ENCODE measurements at places on chromosomes 3 and 15.

- DNase-seq = no peak
Measured at GRCh38 chr15:91528801-91529200, 324.7 kb upstream of the SLCO3A1 start.

DNA sequence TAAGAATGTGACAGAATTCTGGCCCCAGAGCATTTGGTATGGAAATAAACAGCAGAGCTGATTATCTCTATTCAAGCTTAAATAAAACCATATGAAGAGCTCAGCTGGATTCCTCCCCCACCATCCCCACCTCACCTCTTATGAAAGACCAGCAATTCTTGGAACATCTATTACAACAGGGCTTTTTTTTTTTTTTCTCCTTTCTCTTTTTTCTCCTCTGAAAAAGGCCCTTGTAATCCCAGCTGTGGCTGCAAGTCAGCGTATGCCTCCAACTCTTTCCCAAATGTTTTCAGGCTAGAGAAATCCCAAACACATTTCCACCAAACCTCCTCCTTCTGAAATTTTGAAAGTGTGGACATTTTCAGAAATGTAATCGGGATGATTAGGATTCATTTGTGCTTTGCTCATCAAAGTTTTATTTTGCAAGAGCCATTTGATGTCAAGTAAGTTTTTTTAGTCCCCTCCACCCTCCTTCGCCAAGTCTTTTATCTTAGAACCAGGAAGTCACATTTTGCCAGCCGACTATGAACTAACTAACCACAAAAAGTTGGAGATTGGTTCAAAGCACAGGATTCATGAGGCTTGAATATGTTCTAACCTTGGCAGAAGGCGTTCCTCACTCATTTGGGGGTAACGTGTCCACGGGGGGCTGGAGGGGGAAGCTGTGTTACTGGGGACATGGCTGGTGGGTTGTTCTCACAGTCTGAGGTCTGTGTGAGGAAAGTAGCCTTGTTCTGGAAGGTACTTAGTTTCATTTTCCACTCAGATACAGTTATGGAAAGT, 142.0 kb upstream of the PDZRN3 start:
- DNase-seq = no peak

DNA sequence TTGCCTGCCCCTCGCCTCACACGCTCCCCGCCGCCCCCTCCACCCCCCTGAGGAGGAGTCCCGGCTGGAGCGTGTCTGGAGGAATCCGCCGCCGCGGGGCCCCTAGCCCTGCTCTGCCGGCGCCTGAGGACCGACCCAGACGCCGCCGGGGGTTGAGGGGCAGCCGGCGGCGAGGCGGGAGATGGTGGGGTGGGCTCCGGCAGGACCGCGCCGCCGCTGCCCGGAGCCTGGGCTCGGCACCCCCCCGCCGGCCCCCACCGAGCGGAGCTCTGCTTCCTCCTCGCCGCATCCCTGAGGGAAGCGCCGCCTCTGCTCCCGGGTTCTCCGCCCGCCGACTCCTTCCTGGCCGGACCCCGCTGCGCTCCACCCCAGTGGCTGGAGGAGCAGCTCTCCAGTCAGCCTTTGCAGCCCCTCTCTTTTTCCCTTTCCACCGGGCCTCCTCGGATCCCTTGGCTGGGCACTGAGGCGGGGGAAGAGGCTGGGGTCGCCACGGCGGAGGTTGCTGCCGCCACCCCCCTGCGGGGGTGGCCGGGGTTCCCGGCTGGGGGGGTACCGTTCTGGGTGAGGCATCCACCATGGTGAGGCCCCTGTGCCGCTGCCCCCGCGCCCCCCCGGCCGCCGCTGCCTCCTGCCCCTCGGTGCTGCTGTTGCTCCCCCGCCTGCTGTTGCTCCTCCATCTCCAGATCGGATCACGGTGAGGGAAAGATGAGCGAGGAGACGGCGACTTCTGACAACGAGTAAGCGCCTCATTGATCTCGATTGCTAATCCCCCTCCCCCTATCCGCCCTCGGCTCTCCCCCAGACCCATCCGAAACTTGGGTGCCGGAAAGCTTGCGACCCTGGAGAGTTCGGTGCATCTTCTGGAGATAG, at the start of gene SPRED1:
Gene SPRED1 (plus strand): TSS at position 356 of the 870 bp plus-strand sequence. CDS start 350 bp downstream, at position 706.
- peak; percentile 10 for DNase-seq

GRCh38 chr3:61154457-61155198, 96.6 kb downstream of the FHIT start:
- DNase-seq = no peak

DNA sequence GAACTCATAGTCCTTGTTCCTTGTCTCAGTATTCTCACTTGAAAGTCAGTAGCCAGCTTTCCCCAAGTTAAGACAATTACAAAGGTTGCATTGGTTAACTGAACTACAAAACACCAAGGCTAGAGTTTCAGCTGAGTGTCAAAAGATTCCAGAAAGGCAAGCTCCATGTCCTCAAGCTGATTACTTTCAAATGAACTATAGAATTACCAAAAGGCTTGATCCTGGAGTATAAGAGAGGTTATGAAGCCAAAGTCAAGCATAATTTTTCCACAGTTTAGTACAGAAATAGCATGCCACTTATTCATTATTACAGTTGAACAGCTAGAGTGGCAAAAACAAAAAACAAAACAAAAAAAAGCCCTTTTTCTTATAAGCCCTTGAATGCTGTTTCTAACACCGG, 51.9 kb downstream of the ZBTB20 start:
- no peak for DNase-seq
